ENCODE measurements at places on chromosomes 3 and 15. TPM values are rescaled to one million over a fixed set of nuclear protein-coding genes. Genes with fewer than 3 reads are reported as not detected.

The GPR62 gene
- total RNA-seq = 0.10 TPM

The TMEM40 gene
- not detected for total RNA-seq

The C3orf22 gene
- not detected for total RNA-seq

- H3K27ac ChIP-seq = no peak overlapping the region
- H3K36me3 ChIP-seq = no peaks in the 10 kb centered on the region
- no peaks in the 10 kb centered on the region for H3K4me1 ChIP-seq
- H3K27me3 ChIP-seq = no peaks in the 10 kb centered on the region
- no peak overlapping the region for H3K4me3 ChIP-seq
- DNase-seq = no peak
These were observed 65.7 kb downstream of the FBLN2 start for GRCh38 chr3:13614607-13615006.

DNA sequence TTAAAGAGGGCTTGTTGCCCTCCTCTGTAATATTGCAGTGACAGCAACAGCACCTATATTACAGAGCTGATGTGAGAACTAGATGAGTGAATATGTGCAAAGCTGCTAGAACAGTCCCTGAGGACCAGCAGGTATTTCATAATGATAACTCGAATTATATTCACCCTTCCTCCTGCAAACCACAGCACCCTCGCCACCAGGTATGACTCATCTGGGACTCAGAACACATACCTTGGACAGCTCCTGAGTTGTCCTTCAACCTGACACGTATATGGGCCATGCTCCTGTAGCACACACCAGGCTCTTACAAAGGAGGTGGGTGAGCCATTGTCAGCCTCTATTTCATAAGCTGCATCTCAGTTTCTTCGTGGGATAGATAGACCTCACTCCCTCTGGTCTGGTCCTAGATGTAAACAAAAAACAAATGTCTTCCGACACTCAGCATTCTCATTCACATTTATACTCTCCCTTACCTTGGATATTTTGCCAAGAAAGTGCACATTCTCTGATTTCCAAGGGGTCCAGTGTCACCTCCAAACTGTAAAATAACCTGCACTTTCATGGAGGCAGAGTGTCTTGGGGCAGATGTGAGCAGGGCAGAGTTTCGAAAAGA is 124.5 kb downstream of the TLE3 start:
- no peak overlapping the region for H3K27ac ChIP-seq
- DNase-seq = peak; percentile 52
- no peak overlapping the region for H3K4me3 ChIP-seq
- peaks cover 7% of the 10 kb centered on the region for H3K27me3 ChIP-seq

DNA sequence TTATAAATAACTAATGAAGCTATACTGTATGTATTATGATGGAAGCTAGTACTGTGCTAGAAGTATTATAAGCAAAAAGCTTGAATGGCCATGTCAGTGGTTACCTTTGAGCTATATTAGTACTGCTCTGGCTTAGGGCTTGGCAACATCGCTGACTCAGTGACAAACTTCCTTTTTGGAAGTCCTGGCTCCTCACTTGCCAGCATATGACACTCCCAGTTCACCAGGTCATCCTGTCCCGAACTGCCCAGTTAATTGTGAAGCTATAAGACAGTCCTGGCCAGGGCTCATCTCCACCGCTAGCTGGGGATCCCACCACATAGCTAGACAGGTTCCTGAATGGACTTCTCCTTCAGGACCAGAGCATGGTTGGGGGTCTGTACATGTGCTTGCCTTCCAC is 31.9 kb downstream of the RAB8B start:
- H3K4me1 ChIP-seq = peaks cover 80% of the 10 kb centered on the region
- no peak overlapping the region for H3K4me3 ChIP-seq
- DNase-seq = no peak

DNA sequence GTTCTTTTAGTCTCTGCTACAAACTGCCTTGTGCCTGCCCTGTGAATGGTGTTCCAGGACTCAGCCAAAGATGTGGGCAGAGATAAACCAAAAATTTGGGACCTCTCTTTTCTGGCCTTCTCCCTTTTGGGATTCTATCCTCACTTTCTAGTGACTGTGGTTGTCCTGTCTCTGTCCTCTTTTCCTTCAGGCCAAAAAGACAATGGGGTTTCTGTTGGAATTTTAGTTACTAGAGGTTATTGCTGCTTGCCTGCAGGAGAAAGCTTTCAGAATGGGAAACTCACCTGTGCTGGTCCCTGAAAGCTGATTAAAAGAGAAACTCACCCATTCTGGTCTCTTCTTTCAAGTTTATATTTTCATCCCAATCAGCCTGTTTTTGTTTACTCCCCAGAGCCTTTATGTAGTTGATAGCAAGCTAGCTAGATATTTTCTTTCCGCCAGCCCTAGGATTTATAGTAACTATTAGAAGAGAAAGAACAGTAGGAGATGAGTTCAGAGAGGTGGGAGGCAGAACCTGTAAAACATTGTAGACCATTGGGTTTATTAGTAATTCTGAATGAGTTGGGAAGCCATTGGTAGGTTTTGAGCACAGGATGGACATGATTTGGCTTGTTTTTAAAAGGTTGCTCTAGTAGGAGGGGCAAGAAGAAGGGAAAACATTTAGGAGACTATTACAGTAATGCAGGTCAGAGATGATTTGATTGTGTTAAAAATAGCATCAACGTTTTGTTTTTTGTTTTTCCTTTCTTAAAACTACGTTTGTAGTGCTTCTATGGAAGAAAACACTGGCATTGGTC is 138.9 kb downstream of the TCF12 start:
- H3K27ac ChIP-seq = no peak overlapping the region
- peaks cover 37% of the 10 kb centered on the region for H3K4me1 ChIP-seq
- H3K4me3 ChIP-seq = no peak overlapping the region
- no peaks in the 10 kb centered on the region for H3K36me3 ChIP-seq
- no peaks in the 10 kb centered on the region for H3K27me3 ChIP-seq

- H3K36me3 ChIP-seq = no peaks in the 10 kb centered on the region
- no peak overlapping the region for H3K4me3 ChIP-seq
- no peaks in the 10 kb centered on the region for H3K4me1 ChIP-seq
- H3K27ac ChIP-seq = no peak overlapping the region
- no peak for DNase-seq
- no peaks in the 10 kb centered on the region for H3K27me3 ChIP-seq
These were observed 406.2 kb downstream of the MFSD1 start for GRCh38 chr3:159208050-159208449.

- peaks cover 23% of the 10 kb centered on the region for H3K4me1 ChIP-seq
- peaks cover 14% of the 10 kb centered on the region for H3K27me3 ChIP-seq
- H3K4me3 ChIP-seq = peak overlapping the region; percentile 64
- no peak for DNase-seq
- no peaks in the 10 kb centered on the region for H3K36me3 ChIP-seq
These were observed 20.7 kb downstream of the ZBTB38 start for GRCh38 chr3:141388823-141389621.
